Heart right ventricle (tissue), 16 donors: ENCODE measurements at places on chromosomes 2 and 18. TPM values are rescaled to one million over a fixed set of nuclear protein-coding genes. Genes with fewer than 3 reads are reported as not detected.

Gene NETO1
- 0.56 TPM for total RNA-seq

Gene DNAJC10
- 61.8 TPM for total RNA-seq

GRCh38 chr2:119859528-119859927 is 99.8 kb downstream of the PTPN4 start:
- H3K36me3 ChIP-seq = no peaks in the 10 kb centered on the region
- H3K27me3 ChIP-seq = no peaks in the 10 kb centered on the region

GRCh38 chr18:53991202-53991601 is 233.3 kb downstream of the MBD2 start:
- no peaks in the 10 kb centered on the region for H3K27me3 ChIP-seq
- no peak overlapping the region for H3K27ac ChIP-seq
- DNase-seq = no peak
- H3K36me3 ChIP-seq = no peaks in the 10 kb centered on the region

DNA sequence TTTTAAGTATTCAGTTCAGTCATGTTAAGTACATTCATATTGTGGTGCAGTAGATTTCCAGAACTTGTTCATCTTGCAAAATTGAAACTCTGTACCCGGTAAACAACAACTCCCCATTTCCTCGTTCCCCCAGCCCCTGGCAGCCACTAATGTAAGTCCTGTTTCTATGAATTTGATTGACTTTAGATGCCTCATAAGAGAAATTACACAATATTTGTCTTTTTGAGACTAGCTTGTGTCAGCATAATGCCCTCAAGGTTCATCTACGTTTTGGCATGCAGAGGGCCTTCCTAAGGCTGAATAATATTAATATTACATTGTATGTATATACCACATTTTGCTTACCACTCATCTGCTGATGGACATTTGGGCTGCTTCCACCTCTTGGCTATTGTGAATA is 30.9 kb downstream of the METTL21A start:
- H3K27me3 ChIP-seq = no peaks in the 10 kb centered on the region
- H3K36me3 ChIP-seq = peaks cover 5% of the 10 kb centered on the region
- no peak for DNase-seq
- no peak overlapping the region for H3K4me3 ChIP-seq
- no peak overlapping the region for H3K27ac ChIP-seq

DNA sequence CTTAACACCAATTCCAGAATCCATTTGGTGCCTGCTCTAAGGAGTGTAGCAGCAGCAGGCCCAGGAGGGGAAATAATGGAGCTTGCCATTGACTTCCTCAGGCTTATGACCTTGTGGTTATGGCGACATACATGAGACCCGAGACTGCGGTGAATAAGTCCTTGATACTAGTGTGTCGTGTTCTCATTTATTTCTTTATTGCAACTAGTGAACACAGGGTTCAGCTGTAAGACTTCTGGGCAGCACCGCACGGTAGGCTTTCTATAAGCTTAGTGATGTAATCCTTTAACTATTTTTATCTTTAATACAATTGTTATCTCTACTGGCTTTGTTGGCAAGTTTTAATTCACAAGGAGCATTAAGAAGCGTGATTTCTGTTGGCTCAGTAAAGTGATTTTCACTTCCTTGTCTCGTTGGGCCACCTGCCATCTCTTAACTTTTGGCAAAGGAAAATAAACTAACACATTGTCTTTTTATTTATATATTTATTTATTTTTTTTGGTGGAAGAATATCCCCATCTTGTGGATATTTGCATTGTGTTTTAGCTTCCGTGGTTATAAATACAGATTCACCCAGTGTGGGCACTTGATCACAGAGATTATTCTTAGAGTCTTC is 139.8 kb downstream of the LTBP1 start:
- H3K4me1 ChIP-seq = peaks cover 39% of the 10 kb centered on the region
- no peak overlapping the region for H3K4me3 ChIP-seq
- H3K27ac ChIP-seq = peak overlapping the region; percentile 46
- no peaks in the 10 kb centered on the region for H3K36me3 ChIP-seq
- H3K27me3 ChIP-seq = no peaks in the 10 kb centered on the region

GRCh38 chr2:189305291-189305943 is 125.9 kb upstream of the COL5A2 start:
- DNase-seq = no peak
- H3K27ac ChIP-seq = no peak overlapping the region
- no peaks in the 10 kb centered on the region for H3K36me3 ChIP-seq
- no peak overlapping the region for H3K4me3 ChIP-seq

Gene SCG2
- 0.15 TPM for total RNA-seq

Gene TTC27
- 11.7 TPM for total RNA-seq

DNA sequence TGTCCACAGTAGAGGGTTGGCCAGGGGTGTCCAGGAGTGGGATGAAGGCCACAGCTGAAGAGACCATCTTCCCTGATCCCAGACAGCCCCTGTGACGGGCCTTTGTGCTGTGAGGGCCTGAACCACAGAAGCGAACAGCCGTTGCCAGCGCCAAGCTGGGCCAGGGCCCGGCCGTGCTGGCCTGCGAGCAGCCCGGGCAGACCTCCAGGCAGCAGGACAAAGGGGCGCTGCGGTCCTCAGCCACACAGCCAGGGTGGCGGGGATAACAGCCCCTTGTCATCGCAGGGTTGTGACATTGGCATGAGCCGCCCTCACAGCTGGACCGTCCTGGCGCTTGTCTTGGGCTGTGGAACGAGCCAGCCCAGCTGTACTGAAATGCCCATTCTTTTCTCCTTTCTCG is 161.1 kb downstream of the FAM210A start:
- no peaks in the 10 kb centered on the region for H3K36me3 ChIP-seq
- H3K4me3 ChIP-seq = no peak overlapping the region
- H3K27me3 ChIP-seq = no peaks in the 10 kb centered on the region
- H3K27ac ChIP-seq = peak overlapping the region; percentile 56
- peak; percentile 80 for DNase-seq

DNA sequence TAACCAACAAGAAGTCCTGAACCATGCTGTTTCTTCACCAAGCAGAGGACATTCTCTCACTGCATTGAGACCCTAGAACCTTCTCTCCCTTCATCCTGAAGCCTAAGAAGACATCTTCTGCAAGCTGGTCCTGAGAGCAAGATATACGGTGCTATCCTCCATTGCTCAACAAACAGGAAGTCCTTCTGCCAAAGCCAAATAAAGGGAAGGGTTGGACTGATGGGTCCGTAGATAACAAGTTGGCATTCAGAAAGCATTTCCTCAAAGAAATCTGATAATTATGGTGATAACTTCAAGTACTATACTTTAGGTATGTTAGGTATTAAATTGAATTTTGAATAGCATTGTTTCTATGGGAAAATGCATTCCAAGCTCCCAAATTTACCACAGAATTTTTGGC is 23.3 kb downstream of the GRB14 start:
- H3K27ac ChIP-seq = no peak overlapping the region
- H3K27me3 ChIP-seq = no peaks in the 10 kb centered on the region
- no peak overlapping the region for H3K4me3 ChIP-seq
- no peaks in the 10 kb centered on the region for H3K4me1 ChIP-seq
- no peak for DNase-seq

Gene SP140L
- total RNA-seq = 5.2 TPM

GRCh38 chr2:158232476-158232875 is 130.8 kb downstream of the UPP2 start:
- no peak for DNase-seq
- no peaks in the 10 kb centered on the region for H3K4me1 ChIP-seq
- H3K27me3 ChIP-seq = no peaks in the 10 kb centered on the region
- H3K4me3 ChIP-seq = no peak overlapping the region
- no peak overlapping the region for H3K27ac ChIP-seq

DNA sequence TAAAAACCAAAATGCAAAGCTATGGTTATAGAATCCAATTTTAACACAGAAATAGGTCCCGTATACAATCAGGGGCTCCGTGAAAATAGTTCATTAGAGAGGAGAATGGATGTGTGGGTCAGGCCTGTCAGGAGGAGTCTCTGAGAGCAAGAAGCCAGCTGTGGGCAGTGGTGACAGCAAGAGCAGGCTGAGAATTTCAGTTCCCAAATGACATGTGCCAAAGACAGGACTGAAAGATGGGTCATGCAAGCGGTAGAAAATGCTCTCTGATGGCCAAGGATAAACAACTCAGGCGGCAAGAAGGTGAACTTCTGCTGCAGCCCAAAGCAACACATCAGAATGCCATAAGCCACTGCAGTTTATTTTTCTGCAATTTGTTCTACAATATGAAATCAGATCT is 100.4 kb downstream of the CCDC141 start:
- no peak overlapping the region for H3K27ac ChIP-seq
- no peak overlapping the region for H3K4me3 ChIP-seq
- no peaks in the 10 kb centered on the region for H3K36me3 ChIP-seq

DNA sequence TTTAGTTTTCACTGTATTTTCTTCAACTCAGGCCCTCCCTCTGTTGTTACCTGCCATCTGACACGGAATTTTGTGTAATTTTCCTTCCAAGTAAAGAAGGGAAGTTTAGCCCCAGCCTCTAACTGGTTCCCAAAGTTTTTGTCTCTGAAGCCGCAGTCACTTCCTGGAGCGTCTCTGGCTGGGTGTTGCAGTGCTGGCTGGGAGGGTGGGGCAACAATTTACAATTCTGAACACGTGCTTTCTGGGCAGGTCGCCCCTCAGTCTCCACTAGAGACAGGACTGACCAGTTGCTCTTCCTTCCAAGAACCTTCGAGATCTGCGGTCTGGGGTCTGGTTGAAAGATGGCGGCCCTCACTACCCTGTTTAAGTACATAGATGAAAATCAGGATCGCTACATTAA is 3.5 kb downstream of the CNDP2 start:
- H3K4me1 ChIP-seq = peaks cover 16% of the 10 kb centered on the region
- no peaks in the 10 kb centered on the region for H3K27me3 ChIP-seq
- peak overlapping the region; percentile 64 for H3K27ac ChIP-seq
- DNase-seq = peak; percentile 37
- peaks cover 18% of the 10 kb centered on the region for H3K36me3 ChIP-seq

Gene NDC80
- total RNA-seq = 0.46 TPM

DNA sequence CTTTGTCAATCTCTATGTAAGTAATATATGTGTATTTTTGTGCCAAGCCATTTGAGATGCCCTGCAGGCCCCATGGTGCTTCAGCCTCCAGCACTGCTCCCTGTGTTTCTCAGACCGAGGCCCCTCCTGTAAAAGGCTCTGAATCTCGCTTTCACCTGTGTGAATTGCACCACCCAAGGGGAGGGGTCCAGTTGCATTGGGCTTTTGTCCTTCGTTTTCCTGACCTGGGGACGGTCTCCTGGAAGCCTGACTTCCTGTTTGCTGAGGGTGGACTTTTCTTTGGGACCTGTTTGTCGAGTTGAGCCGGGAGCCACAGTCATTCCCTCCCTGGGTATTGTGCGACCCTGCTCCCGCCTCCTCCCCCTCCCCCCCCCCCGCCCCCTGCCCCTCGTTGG is 48.9 kb downstream of the AGAP1 start:
- no peaks in the 10 kb centered on the region for H3K27me3 ChIP-seq
- no peak overlapping the region for H3K27ac ChIP-seq
- DNase-seq = no peak
- no peak overlapping the region for H3K4me3 ChIP-seq
- H3K4me1 ChIP-seq = peaks cover 9% of the 10 kb centered on the region

GRCh38 chr2:78418021-78418420 is 607.5 kb upstream of the REG3G start:
- DNase-seq = no peak
- no peaks in the 10 kb centered on the region for H3K27me3 ChIP-seq
- no peak overlapping the region for H3K4me3 ChIP-seq
- no peaks in the 10 kb centered on the region for H3K4me1 ChIP-seq
- no peak overlapping the region for H3K27ac ChIP-seq

DNA sequence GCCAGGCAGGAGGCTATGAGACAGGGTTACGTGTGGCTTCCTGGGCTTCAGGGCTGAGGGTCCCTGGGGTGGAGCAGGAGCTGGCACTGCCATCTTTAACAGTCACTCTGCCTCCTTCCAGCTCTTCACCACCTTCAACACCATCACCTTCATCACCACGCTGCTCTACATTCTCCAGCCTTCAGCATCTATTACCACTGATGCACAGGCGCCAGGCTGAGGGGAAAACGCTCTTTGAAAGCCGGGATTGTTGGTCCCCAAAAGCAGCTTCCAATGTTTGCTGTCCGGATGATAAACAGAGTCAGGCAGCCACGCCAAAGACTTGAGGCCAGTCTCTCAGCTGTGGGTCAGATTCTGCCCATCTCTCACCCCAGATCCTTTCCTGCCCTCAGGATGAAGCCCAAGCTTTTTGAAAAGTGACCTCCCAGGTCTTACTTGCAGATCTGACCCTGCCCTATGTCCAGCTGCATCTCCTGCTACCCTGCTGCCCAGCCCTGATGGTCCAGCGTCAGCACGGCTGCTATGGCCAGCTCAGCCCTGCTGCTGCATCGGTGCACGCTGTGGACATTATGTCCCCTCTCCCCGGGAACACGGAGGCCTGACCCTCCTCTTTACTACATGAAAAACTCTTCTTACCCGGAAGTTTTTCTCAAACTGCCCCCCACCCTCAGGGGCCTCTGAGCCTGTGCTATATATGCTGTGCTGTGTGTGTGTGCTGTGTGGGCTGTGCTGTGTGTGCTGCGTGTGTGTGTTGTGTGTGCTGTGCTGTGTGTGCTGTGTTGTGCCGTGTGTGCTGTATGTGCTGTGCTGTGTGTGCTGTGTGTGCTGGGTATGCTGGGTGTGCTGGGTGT is 31.2 kb upstream of the MAL start:
- no peak overlapping the region for H3K27ac ChIP-seq
- DNase-seq = no peak

DNA sequence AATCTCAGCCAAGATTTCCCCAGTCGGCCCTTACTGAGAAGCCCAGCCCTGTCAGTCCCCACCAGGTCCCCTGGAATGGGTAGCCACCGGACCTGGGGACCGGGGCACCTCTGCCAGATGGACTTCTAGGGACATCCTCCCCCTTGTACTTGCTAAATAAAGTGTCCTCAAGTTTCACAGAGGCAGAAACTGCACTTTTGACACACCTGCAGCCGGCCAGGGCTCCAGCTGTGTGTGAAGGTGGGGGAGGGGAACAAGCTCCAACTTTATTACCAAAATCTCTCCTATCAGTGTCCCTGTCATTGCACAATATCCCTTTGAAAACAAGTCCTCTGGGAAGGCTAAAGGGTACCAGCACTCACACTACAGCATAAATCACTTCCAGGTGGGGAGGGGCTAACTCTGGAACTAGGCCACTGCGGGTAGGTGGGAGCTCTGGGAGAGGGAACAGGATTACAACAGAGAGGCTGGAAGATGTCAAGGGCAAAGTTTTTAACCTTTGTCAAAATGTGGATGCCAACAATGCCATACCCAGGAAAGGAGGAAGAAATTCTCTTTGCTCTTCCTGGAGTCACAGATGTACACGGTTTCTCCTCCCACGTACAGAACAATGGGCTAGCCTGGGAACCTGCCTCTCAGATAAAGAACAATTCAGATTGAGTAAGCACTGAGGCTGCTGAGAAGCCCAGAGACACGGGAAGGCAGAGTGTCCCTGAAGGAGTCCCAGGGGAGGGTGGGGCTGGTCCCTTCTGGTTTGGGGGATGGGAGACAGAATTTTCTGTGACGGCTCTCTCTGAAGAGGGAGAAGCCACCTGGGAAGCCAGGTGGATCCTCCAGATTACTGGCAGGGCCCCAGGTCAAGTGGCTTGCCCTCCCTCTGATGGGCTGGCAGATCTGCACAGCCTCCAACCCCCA is 11.0 kb downstream of the SDC1 start:
- no peak overlapping the region for H3K4me3 ChIP-seq
- H3K27ac ChIP-seq = no peak overlapping the region
- no peak for DNase-seq
- H3K36me3 ChIP-seq = no peaks in the 10 kb centered on the region
- no peaks in the 10 kb centered on the region for H3K4me1 ChIP-seq
- H3K27me3 ChIP-seq = no peaks in the 10 kb centered on the region

Gene TCF23
- total RNA-seq = 0.13 TPM

GRCh38 chr2:236959876-236960275 is 125.8 kb upstream of the COPS8 start:
- no peaks in the 10 kb centered on the region for H3K27me3 ChIP-seq
- no peak overlapping the region for H3K4me3 ChIP-seq
- H3K27ac ChIP-seq = no peak overlapping the region
- no peak for DNase-seq
